Stimulated activated naive CD4-positive, alpha-beta T cell (primary cell): ENCODE measurements at places on chromosomes 11 and 22.
A peak's percentile ranks its signal among the peaks of the same experiment; 100 is the strongest.

DNA sequence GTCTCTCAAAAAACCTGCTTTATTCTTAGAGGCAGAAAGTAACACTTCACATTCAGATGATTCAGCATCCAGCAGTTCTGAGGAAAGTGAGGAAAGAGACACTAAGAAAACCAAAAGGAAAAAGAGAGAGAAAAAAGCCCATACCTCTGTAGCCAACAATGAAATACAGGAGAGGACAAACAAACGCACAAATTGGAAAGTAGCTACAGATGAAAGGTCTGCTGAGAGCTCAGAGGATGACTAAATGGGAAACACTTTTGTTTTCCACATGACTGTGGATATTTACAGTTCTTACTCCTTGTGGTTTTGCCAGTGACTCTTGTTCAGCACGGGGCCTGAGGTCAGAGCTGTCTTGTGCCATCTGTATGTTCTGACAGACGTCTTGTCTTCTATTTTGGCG, 3.8 kb downstream of the TIMM8B start:
- no peak for DNase-seq

DNA sequence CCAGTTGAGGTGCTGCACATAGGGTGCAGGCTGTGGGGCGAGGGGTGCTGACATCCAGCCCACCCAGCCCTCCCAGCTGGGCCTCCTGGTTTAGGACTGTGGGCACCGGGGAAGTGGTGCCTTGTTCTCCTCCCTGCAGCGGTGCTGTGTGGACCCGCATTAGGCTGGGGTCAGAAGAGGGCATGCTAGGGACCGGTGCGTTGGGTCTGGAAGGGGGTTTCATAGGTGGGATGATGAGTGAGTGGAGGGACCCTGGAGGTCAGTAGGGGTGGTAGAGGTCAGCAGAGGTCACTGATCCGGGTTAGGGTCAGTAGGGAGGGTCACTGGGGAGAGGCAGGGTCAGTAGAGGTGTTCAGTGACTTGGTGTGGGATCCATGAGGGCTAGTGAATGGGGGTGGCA, 6.7 kb upstream of the MYBPC3 start:
- DNase-seq: no peak

DNA sequence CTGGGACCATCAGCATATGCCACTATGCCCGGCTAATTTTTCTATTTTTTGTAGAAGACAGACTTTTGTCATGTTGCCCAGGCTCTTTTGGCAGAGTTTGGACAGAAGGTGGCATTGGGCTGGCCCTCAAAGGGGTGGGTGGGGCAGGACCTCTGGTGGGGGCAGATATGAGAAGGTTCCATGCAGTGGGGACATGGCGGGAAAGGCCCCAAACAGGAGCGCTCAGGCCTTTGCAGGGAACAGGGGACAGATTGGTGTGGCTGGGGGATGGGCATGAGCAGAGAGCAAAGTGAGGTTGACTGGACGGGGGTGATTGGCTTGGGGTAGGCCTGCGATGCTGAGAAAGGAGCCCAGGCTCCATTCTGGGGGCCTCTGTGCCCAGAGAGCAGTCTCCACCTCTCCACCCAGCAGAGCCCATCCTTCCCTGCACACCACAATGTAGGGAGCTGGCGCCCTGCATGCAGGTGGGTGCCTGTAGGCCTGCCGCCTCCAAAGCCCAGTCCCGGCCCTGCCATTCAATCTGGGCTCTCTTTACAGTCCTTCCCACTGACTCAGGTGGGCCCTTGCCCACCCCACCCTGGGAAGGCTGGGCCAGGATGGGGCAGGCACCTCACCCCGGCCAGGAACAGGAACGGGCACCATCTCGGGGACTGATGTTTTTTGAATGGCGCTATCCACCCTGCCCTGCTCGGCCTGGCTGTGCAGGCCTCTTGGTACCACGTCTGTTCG, 98.7 kb downstream of the MORC2 start:
- no peak for DNase-seq

GRCh38 chr22:20175597-20175900, 24.7 kb upstream of the CCDC188 start:
- DNase-seq: no peak

GRCh38 chr11:119940401-119940976, 197.4 kb downstream of the TRIM29 start:
- no peak for DNase-seq

DNA sequence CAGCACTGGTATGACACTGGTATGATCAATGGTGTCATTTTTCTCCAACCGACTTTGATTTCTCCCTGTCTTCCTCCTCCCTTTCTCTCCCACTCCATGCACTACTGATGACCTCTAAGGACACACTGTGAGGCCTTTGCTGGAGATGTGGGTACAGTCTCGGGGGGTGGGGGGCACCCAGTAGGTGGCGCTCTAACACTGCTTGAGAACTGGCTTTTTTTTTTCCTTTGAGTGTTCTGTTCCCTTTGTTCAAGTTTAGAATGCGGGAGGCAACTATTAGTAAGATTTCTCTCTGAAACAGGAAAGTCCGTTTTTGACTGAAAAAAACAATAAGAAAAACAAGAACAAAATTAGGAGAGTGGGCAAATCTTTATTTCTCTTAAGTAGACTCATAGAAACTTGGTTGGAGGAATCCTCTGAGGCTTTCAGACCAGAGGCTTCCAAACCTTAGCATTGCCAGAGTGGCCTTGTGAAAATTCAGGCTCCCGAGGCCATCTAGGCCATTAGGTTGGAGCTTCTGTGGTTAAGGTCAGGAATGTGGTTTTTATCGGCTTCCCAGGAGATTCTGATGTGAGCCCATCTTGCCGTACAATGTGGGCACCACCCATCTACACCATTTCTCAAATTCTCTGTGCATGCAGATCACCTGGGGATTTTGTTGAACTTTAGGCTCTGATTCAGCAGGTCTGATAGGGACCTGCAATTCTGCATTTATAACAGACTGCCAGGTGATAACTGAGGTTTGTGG, 43.2 kb downstream of the PANX1 start:
- DNase-seq: no peak

- no peak for DNase-seq
Observed at GRCh38 chr11:11532574-11532973, 89.2 kb downstream of the GALNT18 start.

GRCh38 chr22:35430897-35431322, 31.0 kb downstream of the MCM5 start:
- DNase-seq: peak; percentile 29

GRCh38 chr11:68463714-68464113, 3.2 kb downstream of the PPP6R3 start:
- DNase-seq: no peak

DNA sequence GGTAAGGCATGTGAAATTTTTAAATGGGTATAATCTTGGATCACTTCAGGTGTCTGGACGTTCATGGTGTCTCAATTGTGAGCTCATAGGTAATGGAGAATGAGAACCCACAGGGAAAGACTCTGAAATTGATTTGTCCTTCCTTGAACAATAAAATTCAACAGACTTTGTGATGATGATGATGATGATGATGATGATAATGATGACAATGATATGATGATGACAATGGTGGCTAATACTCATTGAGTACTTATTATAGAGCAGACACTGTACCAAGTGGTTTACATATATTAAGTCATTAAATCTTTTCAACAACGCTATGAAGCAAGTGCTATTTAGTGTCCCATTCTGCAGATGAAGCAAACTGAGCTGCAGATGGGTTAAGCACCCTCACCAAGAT, 86.6 kb upstream of the BDNF start:
- no peak for DNase-seq

DNA sequence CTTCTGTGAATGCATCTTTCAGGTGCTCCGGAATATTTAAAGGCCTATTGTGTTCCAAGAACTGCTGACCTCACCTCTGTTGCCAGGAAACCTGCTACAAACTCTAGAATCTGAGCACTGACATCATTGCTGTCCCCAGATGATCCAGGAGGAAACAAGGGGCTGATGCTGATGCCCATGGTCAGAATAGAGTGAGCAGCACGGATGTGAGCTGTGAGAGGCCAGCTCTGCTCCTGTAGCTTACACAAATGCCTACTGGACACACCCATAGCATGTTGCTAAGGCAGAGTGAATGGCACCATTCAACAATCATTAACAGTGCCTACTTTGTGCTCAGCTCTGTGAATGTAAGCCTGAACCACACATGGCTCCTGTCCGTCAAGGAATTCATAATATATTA, 276.7 kb upstream of the API5 start:
- DNase-seq: no peak

- no peak for DNase-seq
Observed at GRCh38 chr11:58742140-58742539, 10.4 kb upstream of the GLYAT start.

GRCh38 chr11:92249156-92249753, 24.6 kb downstream of the FAT3 start:
- no peak for DNase-seq

DNA sequence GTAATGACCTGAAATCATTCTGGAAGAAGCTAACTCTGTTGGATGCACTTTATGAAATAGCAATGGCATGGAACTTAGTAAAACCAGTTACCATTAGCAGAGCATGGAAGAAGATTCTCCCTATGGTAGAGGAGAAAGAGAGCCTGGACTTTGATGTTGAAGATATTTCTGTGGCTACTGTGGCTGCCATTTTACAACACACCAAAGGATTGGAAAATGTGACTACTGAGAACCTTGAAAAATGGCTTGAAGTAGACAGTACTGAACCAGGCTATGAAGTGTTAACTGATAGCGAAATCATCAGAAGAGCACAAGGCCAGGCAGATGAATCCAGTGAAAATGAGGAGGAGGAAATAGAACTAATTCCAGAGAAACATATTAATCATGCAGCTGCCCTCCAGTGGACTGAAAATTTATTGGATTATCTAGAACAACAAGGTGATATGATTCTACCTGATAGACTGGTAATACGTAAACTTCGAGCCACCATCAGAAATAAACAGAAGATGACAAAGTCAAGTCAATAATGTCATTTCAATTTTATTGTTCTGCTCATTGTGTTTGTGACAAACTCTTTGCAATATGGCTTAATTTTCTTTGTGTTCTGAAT, 2.0 kb downstream of the JRKL start:
- no peak for DNase-seq

- DNase-seq: no peak
Observed at GRCh38 chr22:50605002-50605612, 4.5 kb downstream of the MAPK8IP2 start.

- no peak for DNase-seq
Observed at GRCh38 chr22:43174941-43175531, 11.9 kb downstream of the TTLL12 start.

- DNase-seq: no peak
Observed at GRCh38 chr22:27310966-27311697, 490.4 kb downstream of the MN1 start.

- DNase-seq: no peak
Observed at GRCh38 chr11:80846979-80847378, 1406.1 kb upstream of the TENM4 start.

GRCh38 chr11:2166091-2166851, 5.3 kb upstream of the INS start:
- peak; percentile 18 for DNase-seq

DNA sequence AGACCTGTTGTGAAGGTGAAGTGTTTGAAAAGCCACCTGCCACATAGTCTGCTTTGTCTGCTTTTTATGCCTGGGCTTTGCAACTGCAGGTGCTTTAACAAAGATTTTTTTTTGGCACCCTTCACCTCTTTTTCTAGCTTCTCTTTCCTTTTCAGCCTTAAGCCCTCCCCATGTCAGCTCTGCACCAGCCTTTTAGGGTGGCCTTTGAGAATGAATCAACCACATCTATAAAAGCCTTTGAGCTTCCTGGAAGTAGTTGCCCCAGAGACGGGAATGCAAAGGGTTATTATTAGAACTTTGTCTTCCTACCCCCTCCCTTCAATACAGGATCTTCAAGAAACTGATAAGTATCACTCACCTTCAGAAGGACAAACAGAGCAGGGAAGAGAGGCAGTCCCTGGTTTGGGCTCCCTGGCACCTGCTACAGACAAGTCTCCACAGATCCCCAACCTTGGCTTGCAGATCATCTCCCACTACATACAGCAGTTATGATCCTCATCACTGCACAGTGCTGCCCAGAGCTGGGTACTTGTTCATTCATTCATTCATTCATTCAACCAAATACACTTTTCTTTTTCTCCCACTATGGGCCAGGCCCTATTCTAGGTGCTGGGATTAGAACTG, 8.0 kb downstream of the PVALB start:
- peak; percentile 13 for DNase-seq

- no peak for DNase-seq
Observed at GRCh38 chr11:65788821-65789220, 2.0 kb downstream of the OVOL1 start.

DNA sequence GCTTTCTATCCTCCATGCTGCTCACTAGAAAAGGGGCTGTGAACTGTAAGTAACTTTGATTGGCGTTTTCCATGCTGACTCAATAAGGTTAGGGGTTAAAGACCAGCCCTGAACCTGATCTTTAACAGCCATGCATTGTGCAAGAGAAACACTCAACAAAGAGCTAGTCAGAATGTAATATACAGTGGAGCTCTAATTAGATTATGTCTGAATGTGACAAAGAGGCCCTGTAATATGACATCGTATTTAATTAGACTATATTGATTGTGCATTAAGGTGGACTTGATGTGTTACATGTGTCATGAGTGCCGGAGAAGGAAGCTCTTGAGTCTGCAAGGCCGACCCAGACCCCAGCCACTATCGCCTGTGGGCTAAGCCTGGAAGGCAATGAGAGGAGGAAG, 70.5 kb downstream of the PKNOX2 start:
- DNase-seq: no peak

DNA sequence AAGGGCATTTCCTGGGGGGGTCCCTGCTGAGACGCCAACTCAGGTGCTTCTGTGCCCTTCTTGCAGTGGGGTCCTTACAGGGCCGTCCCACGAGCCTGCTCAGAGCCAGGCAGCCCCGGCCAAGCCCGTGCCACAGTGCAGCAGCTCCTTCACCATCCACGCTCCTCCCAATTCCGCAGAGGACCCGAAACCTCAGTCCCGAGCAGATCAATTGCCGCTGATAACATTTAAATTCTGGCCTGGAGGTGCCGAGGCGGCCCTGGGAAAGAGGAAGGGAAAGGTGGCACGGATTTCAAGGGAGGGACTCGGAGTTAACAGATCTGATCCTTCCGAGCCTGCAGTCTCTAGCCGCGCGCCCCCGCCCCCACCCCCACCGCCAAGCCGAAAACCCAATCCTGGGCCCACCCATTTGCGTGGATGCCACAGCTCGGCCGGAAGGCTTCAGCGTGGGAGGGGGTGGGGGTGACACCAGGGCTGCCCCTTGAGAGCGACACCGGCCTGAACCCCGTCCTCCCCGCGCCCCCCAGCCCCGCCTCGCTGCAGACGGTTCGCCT, 32.3 kb upstream of the JAM3 start:
- DNase-seq: peak; percentile 42

DNA sequence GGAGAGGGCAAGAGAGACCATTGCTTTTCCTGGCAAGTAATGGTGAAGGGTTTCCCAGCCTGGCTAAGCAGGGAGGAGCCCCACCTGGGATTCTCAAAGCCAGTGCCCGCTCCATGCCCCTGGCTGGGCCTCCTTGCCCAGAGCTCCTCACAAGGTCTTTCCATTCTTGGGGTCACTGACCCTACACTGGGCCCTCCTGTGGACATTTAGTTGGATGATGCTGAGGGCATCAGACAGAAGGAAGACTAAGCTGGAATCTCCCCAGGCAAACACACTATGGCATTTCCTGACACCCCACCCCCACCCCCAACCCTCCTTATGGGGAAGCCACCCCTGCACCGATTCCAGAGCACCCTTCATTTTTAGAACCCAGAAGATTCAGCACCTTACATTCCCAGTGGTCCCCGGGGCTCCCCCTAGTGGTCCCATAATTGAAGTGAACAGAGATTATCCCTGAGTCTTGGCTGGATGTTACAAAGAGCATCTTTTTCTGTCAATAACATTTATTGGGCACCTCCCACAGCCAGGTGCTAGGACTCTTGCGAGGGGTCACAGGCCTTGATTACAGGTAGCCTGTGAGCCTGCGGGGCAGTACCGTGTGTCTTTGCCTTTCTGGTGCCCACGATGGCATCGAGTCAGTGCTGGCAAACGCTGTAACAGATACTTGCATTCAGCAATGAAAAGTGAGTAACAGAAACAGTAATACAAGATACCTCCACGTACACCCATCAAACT, 548.5 kb downstream of the BUD13 start:
- DNase-seq: no peak
